ENCODE measurements at places on chromosomes 4 and X.

DNA sequence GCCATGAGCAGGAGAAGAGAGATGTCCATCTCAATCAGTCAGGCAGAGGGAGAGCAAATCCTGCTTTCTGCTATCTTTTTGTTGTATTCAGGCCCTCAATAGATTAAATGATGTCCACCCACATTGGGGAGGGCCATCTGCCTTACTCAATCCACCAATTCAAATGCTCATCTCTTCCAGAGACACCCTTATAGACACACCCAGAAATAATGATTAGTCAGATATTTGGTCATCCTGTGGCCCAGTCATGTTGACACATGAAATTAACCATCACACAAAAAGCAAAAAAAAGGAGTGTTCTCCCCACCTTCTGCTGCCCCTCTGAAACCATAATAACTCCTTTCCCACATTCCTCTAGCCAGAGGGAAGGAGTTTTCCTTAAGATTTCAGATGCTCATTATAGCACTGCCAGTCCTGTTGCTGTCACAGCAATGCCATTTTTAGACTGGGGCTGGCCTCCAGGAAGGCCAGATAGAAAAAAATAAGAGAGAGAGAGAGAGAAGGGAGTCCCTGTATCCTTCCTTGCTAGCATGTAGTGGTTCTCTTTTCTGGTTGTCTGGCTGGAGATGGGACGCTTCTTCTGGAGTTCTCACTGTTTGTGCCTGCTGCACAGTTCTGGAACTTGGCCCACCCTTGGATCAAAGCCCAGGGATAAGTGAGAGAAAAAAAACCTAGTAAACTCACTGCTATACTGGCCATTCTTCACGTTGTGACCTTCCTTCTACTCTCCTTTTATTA, 177.7 kb downstream of the RBM46 start:
- DNase-seq, result no peak

- no peak for DNase-seq
Measured at GRCh38 chr4:183411291-183411861, 33.1 kb upstream of the CDKN2AIP start.

GRCh38 chrX:5155301-5155700, 1073.4 kb downstream of the NLGN4X start:
- DNase-seq, result no peak

GRCh38 chr4:23290656-23291055, 597.9 kb downstream of the GBA3 start:
- no peak for DNase-seq

DNA sequence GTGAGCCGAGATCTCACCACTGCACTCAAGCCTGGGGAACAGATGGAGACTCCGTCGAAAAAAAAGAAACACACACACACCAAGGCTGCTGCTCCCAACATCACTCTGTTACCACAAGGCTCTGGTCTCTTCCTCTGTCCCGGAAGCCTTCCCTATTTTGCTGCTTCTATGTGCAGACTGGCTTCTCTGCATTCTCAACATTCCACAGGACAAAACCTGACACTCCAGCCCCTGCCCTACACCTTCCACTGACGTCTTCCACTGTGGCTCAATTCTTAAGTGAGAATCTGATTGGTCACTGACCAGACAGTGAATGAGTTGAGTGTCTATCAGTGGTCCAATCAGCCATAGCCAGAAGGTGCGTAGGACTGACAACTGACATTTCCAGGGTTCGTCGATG, 5.9 kb downstream of the ODAPH start:
- DNase-seq, result no peak

Data from stimulated activated CD8-positive, alpha-beta memory T cell treated with anti-CD3 and anti-CD28 coated beads, Interleukin-4, amount 100 ng/mL, for 1 hour (primary cell).